Stimulated activated CD8-positive, alpha-beta memory T cell treated with anti-CD3 and anti-CD28 coated beads, Interleukin-4, amount 100 ng/mL, for 24 hours (primary cell): ENCODE measurements at places on chromosomes 7 and 10.

DNA sequence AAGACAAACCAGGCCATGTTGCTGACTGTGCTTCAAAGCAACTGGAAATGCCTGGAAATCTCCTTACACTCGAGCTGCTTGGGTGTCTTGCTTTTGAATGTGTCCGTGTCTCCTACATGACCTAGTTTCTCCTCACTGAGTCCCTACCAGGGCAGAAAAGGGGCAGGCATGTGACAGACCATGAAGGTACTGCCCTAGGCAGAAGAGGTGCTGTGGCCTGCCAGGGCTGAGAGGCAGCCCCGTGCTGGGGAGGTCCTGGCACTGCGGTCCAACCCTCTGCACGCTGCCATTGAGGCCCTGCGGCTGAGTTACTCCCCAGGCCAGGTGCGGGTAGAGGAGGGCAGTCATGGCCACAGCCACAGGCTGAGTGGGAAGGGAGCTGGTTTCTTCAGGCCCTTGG is 159.3 kb downstream of the LYZL1 start:
- no peak for DNase-seq

DNA sequence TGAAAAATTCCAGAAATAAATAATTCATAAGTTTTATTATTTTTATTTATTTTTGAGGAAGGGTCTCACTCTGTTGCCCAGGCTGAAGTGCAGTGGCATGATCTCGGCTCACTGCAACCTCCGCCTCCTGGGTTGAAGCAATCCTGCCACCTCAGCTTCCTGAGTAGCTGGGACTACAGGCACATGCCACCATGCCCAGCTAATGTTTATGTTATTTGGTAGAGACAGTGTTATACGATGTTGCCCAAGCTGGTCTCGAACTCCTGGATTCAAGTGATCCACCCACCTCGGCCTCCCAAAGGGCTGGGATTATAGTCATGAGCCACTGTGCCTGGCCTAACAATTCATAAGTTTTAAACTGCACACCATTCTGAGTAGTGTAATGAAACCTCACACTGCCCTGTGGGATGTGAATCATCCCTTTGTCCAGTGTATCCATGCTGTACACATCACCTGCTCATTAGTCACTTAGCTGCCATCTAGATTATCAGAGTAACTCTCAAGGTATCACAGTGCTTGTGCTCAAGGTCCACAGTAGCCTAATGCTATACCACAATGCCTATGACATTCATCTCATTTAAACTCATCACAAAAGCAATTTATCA is 17.9 kb downstream of the RTKN2 start:
- DNase-seq, result no peak

DNA sequence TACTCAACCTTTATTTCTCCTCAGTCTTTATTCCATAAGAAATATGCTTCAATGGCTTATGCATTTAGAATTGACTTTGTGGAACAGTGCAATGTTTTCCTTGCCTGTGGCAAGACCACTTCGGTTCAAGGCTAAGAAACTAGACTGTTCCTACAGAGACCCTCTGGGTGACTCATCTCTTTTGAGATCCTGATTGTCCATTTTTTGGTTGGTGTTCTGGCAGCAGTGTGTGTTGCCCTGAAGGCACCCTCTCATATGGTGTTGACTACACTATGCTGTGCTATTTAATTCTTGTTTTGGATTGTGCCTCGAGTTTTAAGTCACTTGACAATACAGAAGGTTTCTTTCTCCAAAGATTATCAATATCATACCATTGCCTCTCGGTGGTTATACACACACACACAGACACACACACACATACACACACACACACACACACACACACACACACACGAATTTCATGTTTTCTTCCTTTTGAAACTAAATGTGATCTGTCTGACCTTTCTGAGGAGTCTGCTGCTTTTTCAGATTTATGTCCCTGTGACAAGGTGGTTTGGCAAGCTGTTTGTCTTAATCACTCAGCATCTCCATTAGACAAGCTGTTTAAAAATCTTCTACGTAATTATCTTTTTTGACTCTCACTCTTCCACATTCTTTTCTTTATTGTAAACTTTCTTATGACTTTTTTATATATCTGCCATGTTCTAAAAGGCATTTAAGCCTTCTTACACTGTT is 187.2 kb downstream of the VTI1A start:
- no peak for DNase-seq

DNA sequence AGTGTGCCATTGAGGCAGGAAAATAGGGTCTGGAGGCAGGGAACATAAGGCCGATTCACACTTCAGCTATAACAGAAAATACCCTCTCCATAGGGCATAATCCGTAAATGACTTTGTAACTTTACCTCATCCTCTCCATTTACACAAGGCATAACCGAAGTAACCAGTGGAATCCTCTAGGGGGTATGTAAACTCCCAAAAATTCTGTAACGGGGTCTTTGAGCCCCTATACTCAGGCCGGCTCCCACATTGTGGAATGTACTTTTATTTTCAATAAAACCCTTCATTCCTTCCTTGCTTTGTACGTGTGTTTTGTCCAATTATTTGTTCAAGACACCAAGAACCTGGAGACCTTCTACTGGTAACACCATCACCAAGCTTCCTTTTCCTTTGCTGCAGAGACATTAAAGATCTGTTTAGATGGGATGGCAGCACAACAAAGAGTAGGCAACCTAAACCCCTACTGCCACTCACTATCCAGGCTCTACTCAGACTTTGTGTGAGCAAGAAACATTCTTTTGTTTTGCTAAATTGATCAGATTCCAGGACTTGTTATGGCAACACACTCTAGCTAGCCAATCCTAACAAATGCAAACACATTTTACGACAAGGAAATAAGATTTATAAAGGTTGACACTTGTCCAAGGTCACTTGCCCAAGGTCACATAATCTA is 99.3 kb downstream of the DGKI start:
- no peak for DNase-seq

GRCh38 chr7:109282726-109283125 is 713.1 kb downstream of the DNAJB9 start:
- DNase-seq, result no peak

DNA sequence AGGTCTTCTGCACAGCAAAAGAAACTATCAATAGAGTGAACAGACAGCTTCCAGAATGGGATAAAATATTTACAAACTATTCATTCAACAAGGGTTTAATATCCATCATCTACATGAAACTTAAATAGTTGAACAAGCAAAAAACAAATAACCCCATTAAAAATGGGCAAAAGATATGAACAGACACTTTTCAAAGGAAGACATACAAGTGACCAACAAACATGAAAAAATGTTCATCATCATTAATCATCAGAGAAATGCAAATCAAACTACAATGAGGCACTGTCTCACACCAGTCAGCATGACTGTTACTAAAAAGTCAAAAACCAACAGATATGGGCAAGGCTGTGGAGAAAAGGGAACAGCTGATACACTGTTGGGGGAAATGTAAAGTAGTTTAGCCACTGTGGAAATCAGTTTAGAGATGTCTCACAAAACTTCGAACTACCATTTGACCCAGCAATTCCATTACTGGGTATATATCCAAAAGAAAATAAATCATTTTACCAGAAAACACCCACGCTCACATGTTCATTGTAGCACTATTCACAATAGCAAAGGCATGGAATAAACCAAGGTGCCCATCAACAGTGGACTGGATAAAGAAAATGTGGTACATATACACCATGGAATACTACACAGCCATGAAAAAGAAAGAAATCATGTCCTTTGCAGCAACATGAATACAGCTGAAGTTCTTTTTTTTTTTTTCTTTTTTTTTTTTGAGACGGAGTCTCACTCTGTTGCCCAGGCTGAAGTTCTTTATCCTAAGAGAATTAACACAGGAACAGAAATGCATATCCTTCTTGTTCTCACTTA is 172.6 kb downstream of the KLF6 start:
- DNase-seq, result no peak

DNA sequence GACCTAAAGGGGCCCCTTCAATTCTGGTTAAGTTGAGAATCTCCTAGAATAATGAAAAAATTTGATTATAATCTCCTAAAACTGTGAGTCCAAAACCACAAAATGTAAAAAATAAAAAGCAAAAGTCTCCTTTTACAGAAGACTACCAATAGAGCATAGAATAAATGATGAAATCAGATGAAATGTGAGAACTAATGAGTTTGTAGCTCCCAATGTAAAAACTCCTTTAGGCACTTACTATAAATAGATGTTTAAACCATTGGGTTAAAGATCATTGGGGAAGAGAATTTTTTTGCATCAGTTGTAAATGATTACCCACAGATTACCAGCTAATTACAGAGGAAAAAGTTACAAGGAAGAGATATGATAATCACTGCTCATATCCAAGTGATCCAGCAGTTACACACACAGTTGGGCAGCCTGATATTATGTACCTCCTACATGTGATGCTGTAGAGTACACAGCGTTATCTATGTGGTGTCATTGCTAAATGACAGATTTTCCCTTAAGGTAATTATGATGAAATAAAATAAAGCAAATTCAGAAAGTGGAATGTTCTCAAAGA is 282.7 kb upstream of the SEMA3D start:
- no peak for DNase-seq

- no peak for DNase-seq
Measured at GRCh38 chr10:32731527-32731926, 226.5 kb downstream of the ITGB1 start.

- DNase-seq, result no peak
Measured at GRCh38 chr10:124723826-124724225, 20.4 kb downstream of the FAM53B start.

DNA sequence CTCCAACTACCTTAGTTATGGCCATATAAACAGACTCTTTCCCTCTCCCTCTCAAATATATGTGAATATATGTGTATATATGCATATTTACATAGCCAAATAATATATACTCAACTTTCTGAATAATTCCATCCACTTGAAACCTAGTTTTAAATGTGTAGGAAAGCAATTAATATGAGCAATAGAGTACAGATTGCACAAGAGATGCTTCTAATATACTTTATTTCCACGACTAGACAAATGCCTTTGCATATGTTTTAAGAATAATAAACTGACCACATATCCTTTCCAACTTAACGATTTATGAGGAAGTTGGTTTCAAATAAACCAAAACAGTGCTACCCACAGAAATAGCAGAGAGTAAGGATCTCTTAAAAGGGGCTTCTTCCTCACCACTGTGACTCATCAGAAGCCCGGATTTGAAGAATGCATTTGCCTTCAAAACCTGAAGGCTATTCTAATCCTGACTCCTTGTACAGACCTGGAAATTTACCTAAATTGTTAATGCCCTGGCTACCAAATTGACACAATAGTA is 266.3 kb downstream of the AHR start:
- DNase-seq, result no peak

DNA sequence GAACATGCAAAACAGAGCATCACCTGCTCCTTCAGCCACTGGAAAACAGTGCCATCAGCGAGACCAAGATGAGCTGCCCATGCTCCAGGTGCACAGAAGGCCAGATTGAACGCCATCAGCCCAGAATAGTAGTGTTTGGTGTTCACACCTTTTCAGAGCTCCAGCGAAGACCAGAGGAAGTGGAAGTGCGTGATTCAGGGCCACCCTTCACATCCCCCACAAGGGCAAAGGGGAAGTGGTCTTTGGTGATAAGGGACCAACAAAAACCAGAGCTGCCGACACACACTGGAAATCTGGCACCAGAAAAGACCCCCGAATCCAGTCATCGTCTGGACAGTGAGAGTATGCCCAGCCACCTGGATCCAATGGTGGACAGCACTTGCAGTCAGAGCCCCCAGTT is 29.5 kb upstream of the TMEM72 start:
- no peak for DNase-seq

DNA sequence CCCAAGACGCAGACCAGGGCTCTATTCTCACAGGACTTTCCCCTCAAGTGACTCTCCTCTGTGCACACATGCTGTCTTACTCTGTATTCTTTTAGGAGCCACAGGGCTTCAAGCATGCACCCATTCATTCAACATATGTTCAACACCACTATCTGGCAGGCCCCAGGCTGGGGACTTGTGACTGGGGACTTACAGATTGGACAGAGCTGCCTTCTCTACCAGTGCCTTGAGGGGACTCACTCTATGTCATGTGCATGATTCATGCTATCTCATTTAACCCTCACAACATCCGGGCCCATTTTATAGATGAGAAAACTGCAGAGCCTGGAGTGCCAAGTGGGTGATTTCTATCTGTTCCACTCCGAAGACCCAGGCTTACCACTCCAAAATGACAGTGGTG is 34.3 kb downstream of the MYL10 start:
- no peak for DNase-seq
